ENCODE measurements at places on chromosomes 1 and 21.

- no peak for DNase-seq
These were observed 255.6 kb upstream of the DPYD start for GRCh38 chr1:98176414-98176813.

GRCh38 chr1:117061986-117062415 is 1.9 kb downstream of the TTF2 start:
- DNase-seq = no peak

DNA sequence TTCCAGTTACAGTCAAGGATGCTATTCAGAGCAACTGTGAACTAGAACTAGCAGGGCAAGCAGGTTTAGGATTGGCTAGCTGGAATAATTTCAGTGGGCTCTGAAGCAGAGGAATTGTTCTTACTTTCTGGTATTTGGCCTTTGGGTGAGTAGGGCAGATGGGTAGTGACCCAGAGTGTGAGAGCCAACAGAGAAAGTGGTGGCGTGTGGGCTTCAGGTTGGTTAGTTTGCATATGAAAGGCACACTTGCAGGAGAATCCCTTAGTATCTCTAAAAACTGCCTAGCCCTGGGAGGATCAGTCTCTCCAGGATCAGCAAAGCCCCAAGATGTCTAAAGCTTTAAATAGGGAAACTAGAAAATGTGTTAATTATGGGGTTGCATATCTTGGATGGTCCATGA is 67.6 kb upstream of the LRRC8B start:
- DNase-seq = no peak

GRCh38 chr1:183244466-183244865 is 58.4 kb downstream of the LAMC2 start:
- no peak for DNase-seq

DNA sequence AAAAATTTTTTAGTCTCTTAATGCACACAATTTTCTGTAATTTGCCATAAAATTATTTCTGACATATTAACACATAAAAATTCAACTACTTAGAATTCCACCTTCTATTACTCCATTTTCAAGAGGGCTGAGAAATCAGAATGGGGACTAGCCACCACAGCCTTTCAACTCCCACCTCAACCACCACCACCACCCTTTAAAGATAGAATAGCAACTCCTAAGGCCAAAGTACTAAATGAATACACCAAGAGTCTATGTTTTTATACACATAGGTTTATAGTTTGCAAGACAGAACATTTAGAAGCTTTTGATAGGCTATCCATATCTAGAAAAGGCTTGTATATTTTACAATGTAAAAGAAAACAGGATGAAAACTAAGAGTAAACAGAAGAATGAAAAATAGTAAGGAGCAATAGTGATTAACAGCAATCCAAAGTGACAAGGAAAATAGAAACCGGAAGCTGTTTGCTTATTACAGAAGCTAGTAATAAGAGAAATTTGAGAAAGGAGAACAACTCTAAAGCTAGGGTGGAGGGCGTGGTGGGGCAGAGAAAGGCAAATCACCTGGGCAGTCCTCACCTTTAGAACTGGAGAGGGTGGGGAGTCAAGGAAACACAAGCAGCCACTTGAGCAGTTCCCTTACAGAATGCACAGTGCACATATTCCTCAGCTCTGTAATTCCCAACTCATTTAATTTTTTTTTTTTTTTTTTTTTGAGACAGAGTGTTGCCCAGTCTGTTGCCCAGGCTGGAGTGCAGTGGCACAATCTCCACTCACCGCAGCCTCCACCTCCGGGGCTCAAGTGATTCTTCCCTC is 27.7 kb downstream of the EPS15 start:
- DNase-seq = no peak

All from stimulated activated CD4-positive, alpha-beta T cell treated with anti-CD3 and anti-CD28 coated beads, Interleukin-1b, Interleukin-23, amount 100 ng/mL, for 1 hour (primary cell).